GM23248 (cell line): ENCODE measurements at places on chromosomes 4 and X. TPM values are rescaled to one million over a fixed set of nuclear protein-coding genes. Genes with fewer than 3 reads are reported as not detected.

- H3K27ac ChIP-seq = no peak overlapping the region
- no peak for DNase-seq
- 0 out of 2 replicates have a peak, but pooled peaks cover 3% of the 10 kb centered on the region for H3K36me3 ChIP-seq
- H3K27me3 ChIP-seq = no peaks in the 10 kb centered on the region
- H3K4me1 ChIP-seq = no peaks in the 10 kb centered on the region
Measured at GRCh38 chr4:1990348-1990645, 18.5 kb downstream of the NELFA start.

DNA sequence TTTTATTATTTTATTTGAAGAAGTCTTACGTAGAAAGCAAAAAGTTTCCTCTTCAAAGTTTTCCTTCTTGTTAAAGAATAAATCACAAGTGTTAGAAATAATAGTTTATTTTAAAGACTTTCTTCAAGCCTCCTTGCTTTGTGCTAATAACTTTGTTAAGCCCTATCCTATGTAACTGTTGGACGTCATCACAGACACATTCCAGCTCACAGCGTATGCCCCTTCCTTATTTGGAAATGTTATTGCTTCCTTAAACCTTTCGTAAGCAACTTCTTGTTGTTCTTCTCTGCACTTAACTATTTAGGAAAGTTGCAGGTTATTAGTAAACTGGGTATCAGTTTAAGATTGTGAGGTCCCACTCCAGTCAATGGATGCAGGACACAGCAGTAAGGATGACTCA lies 7.6 kb upstream of the SRD5A3 start:
- no peaks in the 10 kb centered on the region for H3K4me1 ChIP-seq
- H3K27ac ChIP-seq = no peak overlapping the region
- no peaks in the 10 kb centered on the region for H3K27me3 ChIP-seq
- H3K36me3 ChIP-seq = no peaks in the 10 kb centered on the region

The SLC38A5 gene
- total RNA-seq = 34.5 and 35.3 TPM in 2 replicates

DNA sequence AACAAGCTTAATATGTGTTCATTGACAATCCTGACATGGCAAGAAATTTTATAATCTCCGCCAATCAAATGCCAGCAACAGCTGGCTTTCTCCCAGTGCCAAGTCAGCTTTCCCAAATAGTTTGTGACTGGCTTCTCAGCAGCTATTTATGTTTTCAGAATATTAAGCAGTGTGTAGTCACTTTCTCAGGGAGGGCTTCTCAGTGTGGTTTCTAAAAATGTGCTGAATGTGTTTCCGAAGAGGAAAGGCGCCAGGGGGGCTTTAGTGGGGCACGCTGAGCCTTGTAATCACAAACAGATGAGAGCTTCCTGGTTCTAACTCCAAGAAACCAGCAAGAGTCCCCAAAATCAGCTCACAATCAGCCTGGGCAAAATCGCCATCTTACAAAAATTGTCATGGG lies 258.7 kb upstream of the CPEB2 start:
- DNase-seq = no peak
- no peaks in the 10 kb centered on the region for H3K4me1 ChIP-seq
- no peak overlapping the region for H3K27ac ChIP-seq
- H3K4me3 ChIP-seq = no peak overlapping the region
- no peaks in the 10 kb centered on the region for H3K27me3 ChIP-seq

- H3K4me1 ChIP-seq = no peaks in the 10 kb centered on the region
- no peak overlapping the region for H3K27ac ChIP-seq
- DNase-seq = no peak
- no peak overlapping the region for H3K4me3 ChIP-seq
- no peaks in the 10 kb centered on the region for H3K27me3 ChIP-seq
- H3K36me3 ChIP-seq = no peaks in the 10 kb centered on the region
Measured at GRCh38 chrX:100935767-100936166, 7.0 kb upstream of the XKRX start.

DNA sequence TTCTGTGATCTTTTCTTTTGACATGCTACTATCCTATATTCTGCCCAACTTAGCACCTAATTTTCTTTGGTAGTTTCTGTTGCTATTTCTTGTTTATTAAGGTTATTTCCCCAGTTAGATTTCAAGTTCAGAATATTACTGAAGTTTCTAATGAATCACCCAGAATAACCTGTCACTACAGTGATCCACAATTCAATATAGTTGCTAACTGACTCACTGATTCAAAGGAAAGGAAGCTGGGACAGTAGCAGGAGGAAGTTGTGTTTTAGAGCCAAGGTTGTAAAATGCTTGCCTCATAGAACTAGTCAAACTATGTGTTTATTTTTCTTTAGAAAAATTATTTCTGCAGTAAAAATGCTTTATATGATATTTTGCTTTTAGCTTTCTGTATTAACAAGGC lies 37.4 kb downstream of the PAK3 start:
- H3K4me1 ChIP-seq = no peaks in the 10 kb centered on the region
- no peak for DNase-seq
- H3K27ac ChIP-seq = no peak overlapping the region
- H3K27me3 ChIP-seq = no peaks in the 10 kb centered on the region
- H3K36me3 ChIP-seq = no peaks in the 10 kb centered on the region

GRCh38 chr4:76680952-76681351 lies 217.0 kb downstream of the SOWAHB start:
- H3K36me3 ChIP-seq = no peaks in the 10 kb centered on the region
- no peaks in the 10 kb centered on the region for H3K27me3 ChIP-seq
- no peak overlapping the region for H3K4me3 ChIP-seq
- DNase-seq = peak; percentile 10
- H3K4me1 ChIP-seq = peaks cover 10% of the 10 kb centered on the region
- H3K27ac ChIP-seq = no peak overlapping the region

GRCh38 chr4:118345813-118346212 lies 7.0 kb downstream of the PRSS12 start:
- DNase-seq = peak; percentile 17
- no peaks in the 10 kb centered on the region for H3K36me3 ChIP-seq
- H3K4me3 ChIP-seq = no peak overlapping the region
- H3K27ac ChIP-seq = no peak overlapping the region
- H3K27me3 ChIP-seq = no peaks in the 10 kb centered on the region

DNA sequence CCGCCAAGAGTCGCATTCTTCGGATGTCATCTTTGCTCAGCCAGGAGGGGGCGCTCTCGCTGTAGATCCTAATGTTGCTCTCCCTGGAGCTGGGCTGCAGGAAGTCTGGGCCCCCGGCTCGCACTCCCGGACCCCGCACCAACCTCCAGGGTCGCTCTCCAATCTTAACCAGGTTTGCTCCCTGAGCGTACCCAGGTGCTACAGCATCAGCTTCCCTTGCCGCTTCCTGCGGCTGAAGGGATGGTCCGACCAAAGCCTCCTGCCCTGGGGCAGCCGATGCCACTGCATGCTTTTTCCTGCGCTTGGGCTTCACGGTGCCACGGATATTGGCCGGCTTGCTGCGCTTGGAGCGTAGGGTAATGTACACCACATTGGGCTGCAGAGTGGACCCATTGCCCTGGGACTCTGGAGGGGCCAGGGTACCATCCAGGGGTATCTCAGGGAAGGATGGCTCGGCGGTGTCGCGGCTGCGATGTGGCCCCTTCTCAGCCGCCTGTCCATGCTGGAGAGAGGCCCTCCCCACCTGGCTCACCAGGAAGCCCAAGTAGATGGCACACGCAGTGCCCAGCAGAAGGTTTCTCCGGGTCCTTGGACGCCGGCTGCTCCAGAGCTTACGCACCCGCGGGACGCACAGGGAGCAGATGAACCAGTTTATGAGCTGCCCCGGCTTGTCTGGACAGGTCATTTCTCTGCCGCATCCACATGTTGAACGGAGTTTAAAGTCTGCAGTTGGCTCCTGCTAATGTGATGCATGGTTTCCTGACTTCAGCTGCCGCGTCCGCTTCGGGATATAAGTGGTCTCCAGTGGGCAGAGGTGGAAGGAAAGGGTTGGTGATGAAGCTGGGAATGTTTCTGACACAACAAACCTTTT lies 1.9 kb downstream of the GASK1B start:
- no peaks in the 10 kb centered on the region for H3K27me3 ChIP-seq
- H3K36me3 ChIP-seq = no peaks in the 10 kb centered on the region
- peak; percentile 61 for DNase-seq
- no peak overlapping the region for H3K27ac ChIP-seq
- peaks cover 27% of the 10 kb centered on the region for H3K4me1 ChIP-seq

The DMRTC1 gene
- total RNA-seq = not detected in 2 replicates

- H3K4me3 ChIP-seq = no peak overlapping the region
- H3K27me3 ChIP-seq = no peaks in the 10 kb centered on the region
- no peaks in the 10 kb centered on the region for H3K4me1 ChIP-seq
- DNase-seq = no peak
- no peaks in the 10 kb centered on the region for H3K36me3 ChIP-seq
- H3K27ac ChIP-seq = no peak overlapping the region
Measured at GRCh38 chr4:190121759-190122158, 51.8 kb upstream of the DUX4 start.

The ZNF280C gene
- 3.2 and 3.4 TPM in 2 replicates for total RNA-seq
